ENCODE measurements at places on chromosomes 11 and 22.

- no peak for DNase-seq
These were observed 21.8 kb upstream of the EIF3M start for GRCh38 chr11:32561835-32562234.

DNA sequence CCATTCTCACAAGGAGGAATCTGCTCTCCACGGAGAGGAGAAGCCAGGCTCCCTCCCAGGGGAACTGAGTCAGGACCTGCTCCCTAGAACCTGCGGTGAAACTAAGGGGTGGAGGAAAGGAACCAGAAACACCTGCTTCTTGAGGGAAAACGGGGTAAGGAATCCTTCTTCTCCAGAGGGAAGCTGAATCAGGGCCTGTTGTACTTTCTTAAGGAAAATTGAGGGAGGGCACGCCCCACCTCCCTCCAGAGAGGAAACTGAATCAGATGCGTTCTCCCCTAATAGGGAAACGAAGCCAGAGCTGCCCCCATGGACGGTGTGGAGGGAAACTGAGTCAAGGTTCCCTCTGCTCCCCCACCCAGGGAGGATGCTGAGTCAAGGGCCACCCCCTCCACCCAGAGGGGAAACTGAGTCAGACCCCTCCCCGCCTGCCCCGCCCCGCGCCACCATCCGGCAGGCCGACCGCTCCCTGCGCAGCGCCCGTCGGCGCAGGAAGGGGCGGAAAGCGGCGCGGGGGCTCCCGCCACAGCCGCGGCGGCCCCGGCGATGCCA lies 393 bp downstream of the RELA start:
- DNase-seq: no peak

- no peak for DNase-seq
These were observed 319.1 kb downstream of the BRD1 start for GRCh38 chr22:49508561-49508960.

DNA sequence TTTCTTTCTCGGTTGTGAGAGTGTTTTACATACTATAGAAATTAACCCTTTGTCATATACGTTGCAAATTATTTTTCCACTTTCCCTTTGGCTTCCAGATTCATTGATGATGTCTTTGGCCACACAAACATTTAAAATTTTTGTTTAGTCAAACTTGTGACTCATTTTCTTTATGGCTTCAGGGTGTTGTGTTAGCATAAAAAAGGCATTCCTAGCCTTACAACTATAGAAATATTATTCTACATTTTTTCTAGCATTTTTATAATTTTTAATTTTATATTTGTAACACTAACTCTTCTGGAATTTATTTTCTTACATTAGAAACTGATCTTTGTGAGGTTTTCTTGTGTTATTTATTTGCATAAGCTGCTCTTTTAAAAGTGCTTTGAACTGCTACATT lies 12.1 kb downstream of the GRIA4 start:
- no peak for DNase-seq

- no peak for DNase-seq
These were observed 47.3 kb downstream of the CTTN start for GRCh38 chr11:70445605-70446004.

Measured in stimulated activated CD4-positive, alpha-beta T cell treated with anti-CD3 and anti-CD28 coated beads, Interleukin-4, amount 100 ng/mL, for 48 hours (primary cell).